ENCODE measurements at places on chromosomes 1 and 21. TPM values are rescaled to one million over a fixed set of nuclear protein-coding genes. Genes with fewer than 3 reads are reported as not detected.

- peaks cover 11% of the 10 kb centered on the region for H3K27me3 ChIP-seq
- H3K4me3 ChIP-seq: no peak overlapping the region
- H3K36me3 ChIP-seq: no peaks in the 10 kb centered on the region
- no peak for DNase-seq
Observed at GRCh38 chr1:226609836-226610455, 61.4 kb downstream of the STUM start.

GRCh38 chr1:85259912-85260274 is 431 bp upstream of the C1orf52 start:
- no peaks in the 10 kb centered on the region for H3K27me3 ChIP-seq
- DNase-seq: no peak
- H3K4me1 ChIP-seq: peaks cover 21% of the 10 kb centered on the region
- H3K36me3 ChIP-seq: peaks cover 25% of the 10 kb centered on the region

DNA sequence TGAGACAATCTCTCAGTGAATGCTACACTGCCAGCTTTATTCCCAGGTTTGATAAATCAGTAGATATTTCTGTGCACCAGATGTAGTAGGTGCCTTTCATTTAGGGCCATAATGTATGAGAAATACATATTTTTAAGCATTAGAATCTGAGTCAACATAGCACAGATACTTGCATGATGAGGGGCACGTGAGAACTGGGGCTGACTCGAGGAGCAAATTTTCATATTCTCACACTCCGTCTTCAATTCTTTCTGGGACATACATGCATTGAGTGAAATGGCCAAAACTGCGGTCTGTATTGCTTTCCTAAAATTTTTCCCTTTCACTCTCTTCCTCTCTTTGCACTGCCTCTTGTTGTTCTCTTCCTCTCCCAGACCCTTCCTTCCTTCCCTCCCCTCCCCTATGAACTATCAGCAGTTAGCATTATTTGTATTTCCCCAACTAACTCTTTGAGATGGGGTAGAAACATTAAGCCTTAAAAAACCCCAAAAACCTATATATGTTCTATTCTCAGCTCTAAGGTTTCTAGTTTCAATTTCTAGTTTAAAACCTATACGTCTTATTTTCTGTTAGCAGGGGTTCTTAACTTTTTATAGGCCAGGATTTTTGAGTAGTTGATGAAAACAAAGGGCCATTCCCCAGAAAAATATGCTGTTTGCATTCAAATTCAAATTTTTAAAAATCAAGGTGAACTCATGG is 289.1 kb downstream of the PTBP2 start:
- no peaks in the 10 kb centered on the region for H3K27me3 ChIP-seq
- no peak overlapping the region for H3K27ac ChIP-seq
- no peak overlapping the region for H3K4me3 ChIP-seq
- no peak for DNase-seq

- DNase-seq: no peak
- H3K27ac ChIP-seq: no peak overlapping the region
- no peak overlapping the region for H3K4me3 ChIP-seq
Observed at GRCh38 chr1:65360648-65361047, 51.3 kb downstream of the DNAJC6 start.

DNA sequence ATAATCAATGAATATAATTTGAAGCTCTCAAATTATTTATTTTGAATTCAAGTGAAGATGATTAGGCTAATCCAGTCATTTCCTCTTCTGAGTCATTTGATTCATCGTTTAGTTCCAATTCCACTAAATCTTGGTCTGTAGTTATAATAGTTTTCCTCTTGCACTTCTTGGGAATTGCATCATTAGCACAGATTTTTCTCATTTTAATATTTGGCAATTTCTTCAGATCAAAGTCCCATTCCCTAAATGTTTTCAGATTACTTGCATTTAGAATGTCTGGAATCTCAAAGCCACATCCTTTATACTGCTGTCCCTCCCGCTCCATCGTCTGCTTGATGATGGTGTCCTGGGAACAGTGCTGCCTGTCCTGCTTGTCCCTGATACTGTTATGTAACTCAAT is 43.5 kb downstream of the MAST2 start:
- DNase-seq: no peak
- H3K4me3 ChIP-seq: no peak overlapping the region
- no peaks in the 10 kb centered on the region for H3K36me3 ChIP-seq
- no peaks in the 10 kb centered on the region for H3K4me1 ChIP-seq

GRCh38 chr1:189125694-189126093 is 1352.0 kb downstream of the BRINP3 start:
- H3K27ac ChIP-seq: no peak overlapping the region
- H3K4me3 ChIP-seq: no peak overlapping the region
- H3K27me3 ChIP-seq: no peaks in the 10 kb centered on the region
- H3K36me3 ChIP-seq: no peaks in the 10 kb centered on the region

GRCh38 chr1:230172016-230172537 is 105.0 kb downstream of the GALNT2 start:
- H3K27ac ChIP-seq: no peak overlapping the region
- no peak overlapping the region for H3K4me3 ChIP-seq
- no peaks in the 10 kb centered on the region for H3K36me3 ChIP-seq
- DNase-seq: no peak
- no peaks in the 10 kb centered on the region for H3K27me3 ChIP-seq
- H3K4me1 ChIP-seq: no peaks in the 10 kb centered on the region

- no peaks in the 10 kb centered on the region for H3K4me1 ChIP-seq
- no peak overlapping the region for H3K4me3 ChIP-seq
- no peak overlapping the region for H3K27ac ChIP-seq
- DNase-seq: no peak
Observed at GRCh38 chr1:36116901-36117300, 8.1 kb downstream of the COL8A2 start.

DNA sequence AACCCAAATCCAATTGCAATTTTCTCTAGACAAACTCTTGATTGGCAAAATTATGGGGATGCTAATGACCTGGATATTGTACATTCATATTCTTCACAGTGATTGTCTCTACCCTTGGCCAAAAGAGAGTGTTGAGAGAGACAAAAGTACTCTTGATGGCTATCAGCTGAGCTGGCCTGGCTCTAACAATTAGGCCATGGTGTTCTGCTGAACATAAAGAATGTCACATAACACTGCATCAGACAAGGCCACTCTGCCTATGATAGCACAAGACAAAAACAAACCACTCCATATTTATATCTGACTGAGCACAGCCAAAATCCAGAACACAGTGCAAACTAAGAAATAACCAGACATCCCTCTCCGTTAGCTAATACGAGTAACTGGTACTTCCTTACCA is 101.7 kb downstream of the ADAMTS1 start:
- DNase-seq: no peak
- no peaks in the 10 kb centered on the region for H3K36me3 ChIP-seq
- no peak overlapping the region for H3K4me3 ChIP-seq
- H3K4me1 ChIP-seq: no peaks in the 10 kb centered on the region

- H3K36me3 ChIP-seq: no peaks in the 10 kb centered on the region
- no peak overlapping the region for H3K4me3 ChIP-seq
- no peaks in the 10 kb centered on the region for H3K27me3 ChIP-seq
- peak overlapping the region; percentile 81 for H3K27ac ChIP-seq
- H3K4me1 ChIP-seq: peaks cover 63% of the 10 kb centered on the region
Observed at GRCh38 chr1:21911205-21912001, 25.7 kb downstream of the HSPG2 start.

DNA sequence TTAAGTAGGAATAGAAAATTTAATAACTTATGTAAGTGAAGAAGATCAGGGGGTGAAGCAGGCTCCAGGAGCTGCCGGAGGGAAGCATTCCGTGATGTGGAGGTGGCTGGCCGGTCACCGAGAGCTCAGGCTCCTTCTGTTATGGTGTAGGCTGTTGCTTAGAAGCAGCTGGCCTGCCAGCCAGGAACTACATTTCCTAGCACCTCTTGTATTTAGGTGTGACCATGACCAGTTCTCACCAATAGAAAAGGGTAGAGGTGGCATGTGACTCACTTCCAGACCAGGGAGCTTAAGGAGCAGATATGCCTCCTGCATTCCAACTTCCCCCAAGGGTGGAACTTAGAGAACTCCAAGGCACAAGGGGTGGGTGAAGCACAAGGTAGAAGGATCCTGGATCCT is 120.7 kb downstream of the ACTL8 start:
- no peak overlapping the region for H3K4me3 ChIP-seq
- no peaks in the 10 kb centered on the region for H3K4me1 ChIP-seq
- H3K27ac ChIP-seq: no peak overlapping the region
- DNase-seq: no peak

SHISA4 gene
- total RNA-seq: 38.2 TPM

SOD1 gene
- 221 TPM for total RNA-seq

AIM2 gene
- total RNA-seq: not detected
